NCI-H510A treated with DMSO at 0.1 percent for 48 hours (cell line): ENCODE measurements at places on chromosomes 7 and 10.
A peak's percentile ranks its signal among the peaks of the same experiment; 100 is the strongest.

GRCh38 chr7:12865593-12865992 is 178.2 kb downstream of the ARL4A start:
- no peak for DNase-seq

GRCh38 chr10:76404531-76404930 is 973.1 kb downstream of the LRMDA start:
- no peak for DNase-seq

GRCh38 chr10:77563638-77564270 is 73.9 kb downstream of the KCNMA1 start:
- DNase-seq: no peak

- DNase-seq: no peak
Observed at GRCh38 chr7:158730383-158731346, 26.1 kb upstream of the NCAPG2 start.

DNA sequence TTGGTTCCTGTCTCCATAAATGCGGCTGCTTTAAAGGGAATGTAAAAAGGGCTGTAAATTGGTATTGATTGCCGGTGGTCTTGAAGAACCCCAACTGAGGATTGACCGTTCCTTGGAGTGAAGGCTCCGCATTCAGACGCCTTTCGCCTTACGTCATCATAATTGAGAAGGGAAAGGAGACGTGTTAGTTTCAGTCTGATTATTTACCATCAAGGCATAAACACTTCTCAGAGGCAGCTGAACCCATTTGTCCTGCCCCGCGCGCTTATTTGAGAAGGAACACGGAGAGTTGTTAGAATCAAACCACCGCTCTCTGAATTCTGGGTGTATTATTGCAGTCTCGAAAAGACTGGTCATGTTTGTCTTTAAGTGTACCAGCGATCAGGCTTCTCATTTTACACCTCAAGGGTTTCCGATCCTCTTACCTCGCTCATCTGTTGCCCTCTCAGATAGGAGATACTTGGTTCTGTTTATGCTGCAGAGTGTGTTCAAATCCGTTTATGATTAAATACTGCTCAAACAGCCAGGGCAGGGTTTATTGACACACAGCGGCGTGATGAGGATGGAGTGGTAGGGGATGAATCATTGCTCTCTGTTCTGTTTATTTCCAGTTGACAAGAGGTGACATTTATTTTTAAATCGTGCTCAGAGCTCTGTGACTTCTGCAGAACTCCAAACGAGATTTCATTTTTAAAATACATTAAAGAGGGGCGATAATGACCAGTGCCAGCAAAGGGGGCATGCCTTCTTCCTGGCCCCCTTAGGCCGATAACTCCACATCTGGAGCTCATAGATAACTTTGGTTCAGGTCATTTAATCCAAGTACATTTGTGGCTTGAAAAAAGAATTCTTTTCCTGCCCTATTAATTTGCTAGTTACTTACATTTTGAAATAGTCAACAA is 30.4 kb downstream of the FOXK1 start:
- peak; percentile 91 for DNase-seq
